ENCODE measurements at places on chromosomes 6 and 20.

DNA sequence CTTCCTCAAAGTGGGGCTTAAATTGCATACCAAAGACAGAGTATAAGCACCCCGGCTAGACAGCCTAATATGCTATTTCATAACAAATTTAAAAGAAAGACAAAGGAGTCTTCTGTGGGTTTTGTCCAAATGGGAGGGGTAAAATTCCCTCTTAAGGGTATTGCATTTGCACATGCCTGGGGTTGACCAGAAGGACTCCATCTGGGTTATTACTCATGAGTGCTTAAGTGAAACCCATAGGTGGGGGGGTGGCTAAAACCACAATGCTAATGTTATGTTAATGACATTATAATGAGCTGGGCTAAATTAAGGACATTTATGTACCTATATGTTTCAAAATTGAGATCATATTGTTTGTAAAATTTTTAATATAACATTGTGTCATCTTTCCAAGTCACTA lies 15.0 kb downstream of the IMPG1 start:
- no peak for DNase-seq

- DNase-seq: no peak
These were observed 109.4 kb downstream of the CDH4 start for GRCh38 chr20:61361501-61361900.

- DNase-seq: peak; percentile 48
These were observed 367 bp upstream of the PCIF1 start for GRCh38 chr20:45934046-45934585.

DNA sequence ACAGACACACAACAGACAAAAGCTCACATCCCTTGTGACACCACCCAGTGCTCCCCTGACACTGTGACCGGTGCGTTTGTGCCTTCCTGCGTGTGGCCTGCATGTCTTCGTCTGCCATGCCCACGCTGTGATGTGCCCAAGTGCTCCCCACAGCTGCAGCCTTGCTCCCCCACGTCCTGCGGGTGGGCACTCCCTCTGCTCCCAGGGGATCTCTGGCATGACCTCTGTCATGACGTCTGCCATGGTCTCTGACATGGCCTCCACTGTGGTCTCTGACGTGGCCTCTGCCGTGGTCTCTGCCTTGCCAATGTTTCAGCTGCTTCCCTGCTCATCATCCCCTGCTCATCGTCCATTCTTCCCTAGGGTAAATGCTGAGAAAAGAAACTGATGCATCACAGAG lies 200.9 kb downstream of the DLL1 start:
- DNase-seq: no peak

DNA sequence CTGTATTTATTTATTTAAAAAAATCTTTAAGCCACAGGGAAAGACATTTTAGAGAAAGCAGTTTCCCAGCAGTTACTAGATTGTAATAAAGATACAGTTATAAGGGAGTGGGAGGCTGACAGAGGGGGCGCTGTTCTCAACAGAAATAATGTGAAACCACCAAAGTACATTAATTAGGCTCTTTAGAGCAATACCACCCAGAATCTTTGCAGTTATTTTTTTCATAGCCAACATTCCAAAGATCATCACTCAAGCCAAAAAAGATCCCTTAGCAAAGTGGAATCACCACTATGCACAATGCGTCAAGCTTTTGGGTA lies 331.3 kb upstream of the DEFB112 start:
- DNase-seq: no peak

DNA sequence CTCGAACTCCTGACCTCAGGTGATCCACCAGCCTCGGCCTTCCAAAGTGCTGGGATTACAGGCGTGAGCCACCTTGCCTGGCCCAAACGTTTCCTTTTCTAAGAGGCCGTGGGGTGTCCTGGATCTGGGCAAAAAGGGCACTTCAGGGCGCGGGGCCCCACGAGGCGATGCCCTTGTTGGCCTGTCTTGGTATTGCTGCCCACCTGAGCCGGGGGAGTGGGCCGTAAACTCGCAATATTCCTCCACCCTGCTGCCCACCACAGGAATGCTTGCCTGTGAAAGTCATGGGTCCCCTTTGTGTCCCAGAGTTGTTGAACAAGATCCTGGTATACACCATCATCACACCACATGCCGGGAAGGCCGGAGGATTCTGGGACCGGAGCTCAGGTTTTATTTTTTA lies 49.0 kb downstream of the SSR1 start:
- DNase-seq: no peak
